ENCODE measurements at places on chromosomes 12 and 14. TPM values are rescaled to one million over a fixed set of nuclear protein-coding genes. Genes with fewer than 3 reads are reported as not detected.

PRR4 gene
- 0.78 TPM for total RNA-seq

LRRK2 gene
- total RNA-seq: 0.14 TPM

DNA sequence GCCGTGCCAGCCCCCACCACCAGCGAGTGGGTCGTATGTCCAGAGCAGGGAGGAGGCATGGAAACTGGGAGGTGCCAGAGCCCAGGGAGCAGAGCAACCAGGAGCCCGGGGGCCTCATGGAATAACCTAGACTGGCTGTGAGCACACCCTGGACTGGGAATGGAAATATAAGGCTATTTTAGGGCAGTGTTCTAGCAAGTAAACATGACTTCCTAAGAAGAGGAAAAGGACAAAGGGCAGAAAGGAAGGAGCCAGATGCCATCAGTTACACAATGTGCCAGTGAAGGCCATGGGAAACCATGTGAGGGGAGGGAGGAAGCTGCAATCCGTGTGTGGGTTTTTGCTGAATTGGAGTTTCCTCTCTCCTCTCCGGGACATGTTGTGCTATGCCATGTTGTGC lies 18.7 kb upstream of the CPM start:
- no peak for DNase-seq

GRCh38 chr12:96752211-96752610 lies 154.8 kb upstream of the NEDD1 start:
- DNase-seq: no peak

- DNase-seq: no peak
These were observed 4.7 kb downstream of the DYNLL1 start for GRCh38 chr12:120500581-120500980.

DNA sequence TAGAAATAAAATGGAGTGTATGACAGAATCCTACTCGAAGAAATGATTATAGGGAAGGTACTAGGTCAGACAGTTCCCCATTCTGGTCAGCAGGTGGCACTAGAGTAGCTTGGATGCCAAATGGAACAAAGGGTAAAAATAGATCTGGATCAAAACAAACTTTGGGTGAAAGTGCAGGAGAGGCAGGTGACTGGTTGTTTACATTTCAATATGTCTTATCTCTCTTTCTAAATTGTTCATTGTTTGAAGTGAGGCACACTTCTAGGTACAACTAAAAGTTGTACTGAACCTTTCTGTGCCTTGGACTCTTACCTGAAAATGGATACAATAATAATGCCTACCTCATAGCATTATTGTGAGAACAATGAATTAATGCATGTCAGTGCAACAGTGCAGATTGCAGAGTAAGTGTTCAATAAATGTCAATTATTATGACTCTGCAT lies 62.0 kb upstream of the OSBPL8 start:
- peak; percentile 49 for DNase-seq

- no peak for DNase-seq
These were observed 5.7 kb upstream of the VTI1B start for GRCh38 chr14:67680121-67680602.

Measured in H7 (cell line).